ENCODE measurements at places on chromosomes 4 and X.
A peak's percentile ranks its signal among the peaks of the same experiment; 100 is the strongest.

GRCh38 chr4:90419124-90419711 lies 292.0 kb downstream of the CCSER1 start:
- peak; percentile 13 for DNase-seq

DNA sequence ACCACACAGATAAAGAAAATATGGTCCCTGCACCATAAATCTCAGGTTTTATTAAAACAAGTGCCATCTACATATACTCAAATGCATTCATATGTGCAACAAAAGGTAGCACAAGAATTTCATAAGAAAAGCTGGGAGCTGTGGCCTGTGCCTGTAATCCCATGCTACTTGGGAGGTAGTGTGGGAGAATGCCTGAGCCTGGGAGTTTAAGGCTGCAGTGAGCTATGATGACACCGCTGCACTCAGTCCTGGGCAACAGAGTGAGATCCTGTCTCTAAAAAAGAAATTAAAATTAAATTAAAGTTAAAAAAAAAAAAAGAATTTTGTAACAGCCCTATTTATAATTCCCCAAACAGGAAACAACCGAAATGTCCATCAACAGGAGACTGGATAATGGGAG lies 81.3 kb upstream of the JADE1 start:
- DNase-seq: no peak

DNA sequence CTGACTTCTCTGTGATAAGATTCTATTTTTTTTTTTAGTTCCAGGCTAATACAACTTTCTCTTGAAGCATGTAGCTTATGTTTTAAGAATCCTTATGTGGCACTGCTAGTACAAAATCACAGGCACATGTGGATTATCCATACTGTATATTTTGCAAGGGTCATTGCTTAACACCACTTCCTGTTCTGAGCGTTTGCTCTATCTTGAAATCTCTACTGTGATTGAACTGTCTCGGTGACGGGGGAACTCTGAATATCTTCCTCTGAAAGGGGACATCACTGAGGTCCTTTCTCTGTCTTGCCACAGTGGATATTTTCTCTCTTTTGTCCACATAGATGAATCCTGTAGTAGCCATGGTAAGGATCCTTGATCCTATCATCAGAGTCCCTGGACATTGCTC lies 2.1 kb upstream of the WFS1 start:
- no peak for DNase-seq

GRCh38 chrX:11759172-11759460 lies 1.1 kb downstream of the MSL3 start:
- DNase-seq: no peak

- DNase-seq: peak; percentile 25
Measured at GRCh38 chr4:148120216-148120615, 322.0 kb downstream of the NR3C2 start.

- no peak for DNase-seq
Measured at GRCh38 chr4:107931775-107932321, 499 bp downstream of the CYP2U1 start.

- no peak for DNase-seq
Measured at GRCh38 chrX:10508891-10509290, 111.5 kb downstream of the MID1 start.

DNA sequence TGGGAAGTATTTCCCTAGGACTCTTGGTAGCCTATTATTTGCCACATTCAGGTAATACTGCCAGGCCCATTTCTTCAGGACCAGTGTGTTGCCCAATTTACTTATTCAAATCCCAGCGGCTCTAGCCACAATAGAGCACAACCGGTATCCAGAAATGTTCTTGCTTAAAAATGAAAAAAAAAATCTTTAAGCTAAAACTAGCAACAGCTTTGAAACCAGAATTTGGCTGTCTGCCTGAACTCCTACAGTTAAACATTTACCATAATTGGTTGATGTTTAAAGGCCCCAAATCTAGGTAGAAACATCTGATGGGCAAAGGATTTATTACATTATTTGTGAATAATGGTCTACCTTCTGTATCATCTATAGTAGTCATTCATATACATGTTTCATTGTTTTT lies 930 bp upstream of the SLITRK4 start:
- no peak for DNase-seq

GRCh38 chr4:36921476-36922216 lies 322.9 kb upstream of the NWD2 start:
- no peak for DNase-seq

GRCh38 chr4:101145021-101145420 lies 202.3 kb downstream of the PPP3CA start:
- no peak for DNase-seq
